Panc1 (cell line): ENCODE measurements at places on chromosomes 16 and 17. TPM values are rescaled to one million over a fixed set of nuclear protein-coding genes. Genes with fewer than 3 reads are reported as not detected.

The CCL18 gene
- not detected for total RNA-seq

DNA sequence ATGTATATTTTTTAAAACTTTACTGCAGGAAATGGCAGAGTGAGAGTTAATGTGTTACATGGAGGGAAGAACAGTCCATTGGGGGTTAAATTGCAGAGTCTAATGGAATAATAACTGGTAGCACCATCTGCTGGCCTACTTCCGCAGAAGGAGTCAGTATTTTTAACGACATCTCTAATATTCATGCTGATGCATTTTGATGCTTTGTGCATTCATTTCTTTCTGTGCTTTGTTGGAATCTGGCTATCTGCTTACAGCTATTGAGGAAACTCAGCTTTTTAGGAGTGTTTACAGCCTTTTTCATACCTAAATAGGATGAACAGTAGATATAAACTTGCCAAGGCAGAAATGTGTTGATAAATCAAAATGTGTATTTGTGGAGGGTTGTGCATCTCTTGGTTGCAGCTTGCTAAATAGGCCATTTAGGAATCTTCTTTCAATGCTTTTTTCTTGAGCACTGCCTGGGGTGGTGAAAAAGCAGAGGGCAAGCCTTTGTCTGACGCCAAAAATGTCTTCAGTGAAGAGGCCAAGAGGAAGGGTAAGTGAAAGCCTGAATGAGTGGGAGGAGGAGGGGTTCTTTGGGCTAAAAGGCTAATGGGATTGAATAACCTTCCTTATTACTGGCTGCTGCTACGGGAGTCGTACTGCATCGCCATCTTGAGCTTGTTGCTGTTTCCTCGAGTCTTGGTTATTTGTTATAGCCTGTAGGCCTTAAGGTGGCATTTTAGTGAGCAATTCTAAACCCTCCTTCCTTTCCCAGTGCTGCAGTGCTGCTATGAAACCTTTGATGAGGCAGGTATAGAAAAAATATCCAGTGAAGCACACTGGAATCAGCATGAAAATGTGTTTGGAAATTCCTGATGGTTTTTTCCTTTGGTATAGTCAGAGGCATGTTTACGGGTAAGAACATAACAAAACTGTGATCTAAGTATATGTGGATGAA, 153.3 kb downstream of the CHD9 start:
- peak; percentile 50 for DNase-seq

DNA sequence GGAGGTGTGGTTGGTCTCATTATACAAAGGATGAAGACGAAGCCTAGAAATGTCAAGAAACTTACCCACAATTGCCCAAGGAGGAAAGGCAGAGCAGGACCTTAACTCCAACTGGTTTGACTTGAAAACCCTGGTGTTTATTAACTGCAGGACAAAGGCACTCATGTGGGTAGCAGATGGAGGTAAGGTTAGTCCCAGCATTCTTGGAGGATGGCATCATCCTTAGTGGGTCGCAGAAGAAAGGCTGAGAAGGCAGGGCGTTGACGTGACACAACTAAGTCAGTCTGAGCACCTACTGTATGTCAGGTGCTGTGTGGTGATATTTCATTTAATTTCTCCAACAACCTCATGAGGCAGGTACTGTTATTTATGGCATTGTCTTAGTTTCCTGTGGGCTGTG, 101.3 kb downstream of the HAPSTR1 start:
- no peak for DNase-seq

GRCh38 chr17:42969001-42969581, 4.8 kb upstream of the AARSD1 start:
- DNase-seq: no peak

GRCh38 chr17:79811011-79811867, 14.4 kb upstream of the CBX8 start:
- DNase-seq: no peak

DNA sequence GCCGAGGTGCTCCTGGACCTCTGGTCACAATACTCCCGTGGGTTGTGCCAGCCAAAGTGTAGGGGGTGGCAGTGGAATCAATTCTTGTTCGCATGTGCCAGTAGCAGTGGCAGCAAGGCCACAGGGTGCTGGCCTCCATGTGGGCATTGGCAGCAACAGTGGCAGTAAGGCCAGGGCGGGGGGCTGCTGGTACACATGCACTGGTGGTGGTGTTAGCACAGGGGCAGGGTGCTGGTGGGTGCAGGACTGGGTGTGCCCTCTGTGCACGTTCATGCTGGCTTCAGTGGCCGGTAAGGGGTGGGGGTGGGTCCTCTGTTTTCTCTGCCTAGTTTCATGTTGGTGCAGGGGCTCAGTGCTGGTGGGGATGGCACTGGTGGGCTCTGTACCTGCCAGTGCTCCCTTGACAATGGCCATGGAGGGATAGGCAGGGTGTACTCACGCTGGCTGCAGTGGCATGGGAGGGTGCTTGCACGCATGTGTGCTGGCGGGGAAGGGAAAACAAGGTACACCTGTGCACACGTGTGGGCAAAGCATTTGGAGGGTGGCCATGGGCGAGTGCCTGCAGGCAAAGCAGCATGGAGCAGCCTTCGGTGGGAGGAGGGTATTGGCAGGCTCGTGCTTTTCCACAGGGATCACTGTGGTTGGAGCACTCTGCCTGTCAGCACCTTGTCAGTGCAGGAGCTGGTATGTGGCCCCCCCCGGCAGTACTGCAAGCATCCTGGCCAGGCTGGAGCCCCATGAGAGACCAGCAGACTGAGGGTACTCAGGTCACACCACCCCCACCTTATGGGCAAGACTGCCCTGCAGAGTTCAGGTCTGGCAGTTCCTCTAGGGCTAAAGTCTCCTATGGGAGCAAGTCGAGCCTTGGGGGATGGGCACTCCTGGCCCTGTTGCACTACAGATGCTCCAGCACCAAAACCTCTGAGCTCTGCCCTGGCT, 35.8 kb downstream of the NF1 start:
- DNase-seq: no peak

DNA sequence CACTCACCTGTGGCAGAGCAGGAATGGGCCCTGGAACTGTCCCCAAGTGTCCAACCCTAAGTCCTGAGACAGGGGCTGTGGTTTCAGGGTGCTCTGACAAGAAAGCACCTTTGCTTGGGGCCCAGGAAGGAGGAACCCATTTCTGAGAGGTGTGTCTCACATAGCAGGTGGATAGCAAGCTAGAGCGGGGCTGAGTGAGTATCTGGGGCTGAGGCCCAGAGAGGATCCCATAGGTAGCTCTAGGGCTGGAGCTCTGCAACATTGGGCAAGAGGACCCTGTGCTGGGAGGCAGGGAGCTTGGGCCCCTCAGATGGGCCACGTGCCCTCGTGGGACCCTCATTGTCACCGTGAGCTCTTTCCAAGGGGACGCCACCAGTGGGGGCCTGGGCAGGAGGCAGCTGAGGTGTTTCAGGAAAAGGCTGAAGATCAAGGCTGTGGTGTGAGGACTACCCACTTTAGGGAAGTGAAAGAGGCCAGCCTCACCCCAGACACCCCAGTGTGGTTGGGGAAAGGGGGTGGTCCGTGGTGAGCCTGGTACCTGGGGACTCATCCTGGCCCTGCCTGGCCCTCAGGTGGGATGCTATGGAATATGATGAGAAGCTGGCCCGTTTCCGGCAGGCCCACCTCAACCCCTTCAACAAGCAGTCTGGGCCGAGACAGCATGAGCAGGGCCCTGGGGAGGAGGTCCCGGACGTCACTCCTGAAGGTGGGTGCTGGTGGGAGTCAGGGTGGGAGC, 5.3 kb downstream of the DEF8 start:
- no peak for DNase-seq
